ENCODE measurements at places on chromosomes 16 and 17. TPM values are rescaled to one million over a fixed set of nuclear protein-coding genes. Genes with fewer than 3 reads are reported as not detected.

DNA sequence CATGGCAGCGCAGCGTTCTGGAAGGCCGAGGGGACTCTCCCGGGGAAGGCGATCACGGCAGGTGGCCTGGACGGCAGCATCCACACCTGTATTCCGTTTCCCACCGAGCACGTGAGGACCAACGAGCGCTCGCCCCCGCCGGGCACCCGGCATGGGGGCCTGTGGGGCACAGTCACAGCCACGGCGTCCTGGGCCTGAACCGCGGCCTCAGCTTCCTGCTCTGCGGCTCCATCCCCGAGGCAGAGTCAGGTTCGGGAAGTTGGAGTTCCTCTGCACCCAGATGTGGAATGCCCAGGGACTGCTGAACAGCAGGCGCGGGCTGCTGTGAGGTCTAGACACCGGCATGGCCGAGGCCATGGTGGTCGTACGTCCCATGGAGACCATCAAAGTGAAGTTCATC is 1713.9 kb downstream of the TP53TG3F start:
- H3K27ac ChIP-seq: no peak overlapping the region
- H3K27me3 ChIP-seq: no peaks in the 10 kb centered on the region
- DNase-seq: peak; percentile 50
- H3K4me3 ChIP-seq: no peak overlapping the region

Gene DNAH3
- not detected for total RNA-seq

- no peak for DNase-seq
- no peaks in the 10 kb centered on the region for H3K27me3 ChIP-seq
- H3K27ac ChIP-seq: no peak overlapping the region
- no peak overlapping the region for H3K4me3 ChIP-seq
- H3K36me3 ChIP-seq: no peaks in the 10 kb centered on the region
These were observed 3.8 kb upstream of the DHX8 start for GRCh38 chr17:43479948-43480347.

- peak overlapping the region; percentile 65 for H3K4me3 ChIP-seq
- peak overlapping the region; percentile 20 for H3K27ac ChIP-seq
- no peaks in the 10 kb centered on the region for H3K4me1 ChIP-seq
- no peaks in the 10 kb centered on the region for H3K27me3 ChIP-seq
These were observed 57.3 kb downstream of the RAP1GAP2 start for GRCh38 chr17:2853283-2854142.

Gene SLC9A5
- total RNA-seq: 1.7 TPM

DNA sequence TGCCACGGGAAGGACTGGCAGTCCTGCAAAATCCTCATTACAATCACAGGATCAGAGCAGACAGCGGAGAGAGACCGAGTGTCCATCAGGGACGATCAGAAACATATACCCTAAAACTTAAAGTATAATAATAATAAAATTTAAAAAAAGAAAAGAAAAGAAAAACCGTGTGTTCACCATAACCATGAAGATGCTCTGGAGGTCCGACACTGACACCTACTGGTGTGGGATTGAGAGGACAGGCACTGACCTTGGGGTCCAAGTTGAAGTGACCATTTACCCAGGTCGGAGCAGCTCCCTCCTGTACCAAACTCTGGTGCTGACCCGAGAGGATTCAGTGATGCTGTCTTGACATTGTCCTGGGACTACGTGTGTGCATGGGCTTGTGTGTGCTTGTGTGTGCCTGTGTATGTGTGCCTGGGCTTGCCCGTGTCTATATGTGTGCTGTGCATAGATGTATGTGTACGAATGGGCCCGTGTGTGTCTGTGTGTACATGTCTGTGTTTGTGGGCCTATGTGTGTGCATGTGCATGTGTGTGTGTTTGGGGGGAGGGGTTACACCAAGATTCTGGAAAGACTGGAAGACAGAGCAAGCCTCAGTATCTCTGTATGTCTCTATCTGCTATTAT is 10.0 kb upstream of the CD300LD start:
- H3K27me3 ChIP-seq: no peaks in the 10 kb centered on the region
- no peak overlapping the region for H3K4me3 ChIP-seq
- no peaks in the 10 kb centered on the region for H3K36me3 ChIP-seq
- no peaks in the 10 kb centered on the region for H3K4me1 ChIP-seq
- no peak overlapping the region for H3K27ac ChIP-seq

GRCh38 chr16:53743149-53743566 is 39.2 kb downstream of the FTO start:
- peaks cover 3% of the 10 kb centered on the region for H3K4me1 ChIP-seq
- H3K36me3 ChIP-seq: no peaks in the 10 kb centered on the region
- no peak overlapping the region for H3K27ac ChIP-seq

GRCh38 chr17:38898812-38899348 is 26.5 kb upstream of the LASP1NB start:
- no peak overlapping the region for H3K4me3 ChIP-seq
- DNase-seq: peak; percentile 64
- H3K27me3 ChIP-seq: no peaks in the 10 kb centered on the region
- no peak overlapping the region for H3K27ac ChIP-seq
- no peaks in the 10 kb centered on the region for H3K36me3 ChIP-seq

- H3K4me1 ChIP-seq: no peaks in the 10 kb centered on the region
- no peaks in the 10 kb centered on the region for H3K36me3 ChIP-seq
- H3K4me3 ChIP-seq: no peak overlapping the region
- DNase-seq: no peak
These were observed 94.2 kb downstream of the HELZ start for GRCh38 chr17:67150826-67151225.

DNA sequence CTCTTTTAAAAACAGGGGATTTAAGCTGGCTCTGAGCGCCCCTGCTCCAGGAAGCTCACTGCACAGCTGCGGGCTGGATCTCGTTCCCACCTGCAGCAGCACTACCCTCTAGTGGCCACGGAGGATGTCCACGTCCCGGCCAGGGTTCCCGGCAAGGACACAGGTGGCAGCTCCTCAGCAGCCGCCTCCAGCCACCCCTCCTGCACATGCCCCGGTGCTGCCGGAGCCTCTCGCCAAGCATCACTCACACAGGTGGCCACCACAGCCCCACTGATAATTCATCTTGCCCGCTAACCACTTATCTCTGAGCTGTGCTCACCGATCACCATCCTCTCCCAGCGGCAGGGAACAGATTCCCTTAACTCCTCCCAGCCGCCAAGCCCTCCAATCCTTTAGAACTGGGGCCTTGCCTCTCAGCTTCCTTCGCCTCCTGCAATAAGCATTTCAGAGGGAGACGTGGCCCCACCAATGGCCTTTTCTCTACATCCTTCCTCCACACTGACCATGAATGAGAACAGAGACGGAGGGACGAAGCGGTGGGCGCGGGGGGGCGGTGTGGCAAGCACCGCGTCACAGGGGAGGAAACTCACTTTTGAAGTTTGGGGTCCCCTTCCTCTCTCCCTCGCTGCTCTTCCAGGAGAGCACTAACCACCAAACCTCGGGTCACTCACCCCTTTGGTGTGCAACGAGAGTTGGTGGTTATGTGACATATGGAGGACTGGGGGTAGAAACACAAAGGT is 222.1 kb downstream of the RBFOX3 start:
- no peak overlapping the region for H3K4me3 ChIP-seq
- H3K4me1 ChIP-seq: no peaks in the 10 kb centered on the region
- H3K27ac ChIP-seq: no peak overlapping the region
- no peaks in the 10 kb centered on the region for H3K27me3 ChIP-seq
- no peaks in the 10 kb centered on the region for H3K36me3 ChIP-seq

Gene ZNF23
- 10.0 TPM for total RNA-seq

DNA sequence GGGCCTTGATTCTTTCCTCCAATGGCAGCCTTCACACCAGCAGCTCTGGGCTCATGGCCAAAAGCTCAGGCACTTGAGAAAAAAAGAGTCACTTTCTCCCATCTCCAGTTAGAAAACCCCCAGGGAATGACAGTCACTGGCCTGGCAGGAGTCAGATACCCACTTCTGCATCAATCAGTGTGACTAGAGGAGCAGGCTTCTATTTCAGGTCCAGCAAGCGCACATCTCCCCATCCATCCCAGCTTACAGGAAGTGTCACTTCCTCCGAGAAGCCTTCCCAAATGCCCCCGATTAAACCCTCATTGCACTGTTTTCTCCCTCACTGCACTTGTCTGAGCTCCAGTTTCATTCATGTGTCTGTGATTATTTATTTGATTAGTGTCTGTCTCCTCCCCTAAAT is 30.4 kb upstream of the CCL1 start:
- H3K27me3 ChIP-seq: no peaks in the 10 kb centered on the region
- DNase-seq: no peak
- no peaks in the 10 kb centered on the region for H3K4me1 ChIP-seq
- H3K4me3 ChIP-seq: no peak overlapping the region
- H3K27ac ChIP-seq: no peak overlapping the region

- no peak overlapping the region for H3K27ac ChIP-seq
- no peak for DNase-seq
- H3K27me3 ChIP-seq: no peaks in the 10 kb centered on the region
- no peaks in the 10 kb centered on the region for H3K4me1 ChIP-seq
- H3K36me3 ChIP-seq: no peaks in the 10 kb centered on the region
- no peak overlapping the region for H3K4me3 ChIP-seq
These were observed 22.8 kb downstream of the CRISPLD2 start for GRCh38 chr16:84842516-84843148.

GRCh38 chr17:81934098-81934757 is 2.9 kb downstream of the PYCR1 start:
- no peaks in the 10 kb centered on the region for H3K4me1 ChIP-seq
- H3K4me3 ChIP-seq: no peak overlapping the region
- peak; percentile 46 for DNase-seq
- no peaks in the 10 kb centered on the region for H3K27me3 ChIP-seq
- H3K27ac ChIP-seq: no peak overlapping the region

DNA sequence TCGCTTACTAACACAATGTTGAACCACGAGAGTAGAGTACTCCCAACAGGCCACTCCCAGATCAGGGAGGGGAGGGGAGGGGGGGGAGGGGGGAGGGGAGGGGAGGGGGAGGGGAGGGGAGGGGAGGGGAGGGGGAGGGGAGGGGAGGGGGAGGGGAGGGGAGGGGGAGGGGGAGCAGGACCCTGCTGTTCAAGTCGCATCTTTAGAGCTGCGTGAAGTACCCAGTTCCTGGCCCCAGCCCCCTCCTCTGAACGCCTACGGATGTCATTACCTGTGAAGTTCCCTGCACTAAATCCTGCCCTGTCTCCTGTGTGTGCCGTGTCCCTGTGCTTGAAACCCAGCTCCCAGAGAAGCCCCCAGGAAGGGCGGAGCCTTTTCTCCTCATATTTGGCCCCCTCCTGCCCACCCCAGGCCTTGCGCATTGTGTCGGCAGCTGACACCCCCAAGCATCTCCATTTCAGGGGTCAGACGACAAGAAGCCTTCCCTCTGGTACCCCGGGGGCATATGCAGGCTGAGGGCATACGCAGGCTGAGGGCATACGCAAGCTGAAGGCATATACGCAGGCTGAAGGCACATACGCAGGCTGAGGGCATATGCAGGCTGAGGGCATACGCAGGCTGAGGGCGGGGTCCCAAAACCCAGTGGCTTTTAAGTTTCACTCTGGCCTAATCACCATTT is 330.2 kb downstream of the C16orf95 start:
- H3K27me3 ChIP-seq: no peaks in the 10 kb centered on the region
- no peak for DNase-seq
- no peaks in the 10 kb centered on the region for H3K4me1 ChIP-seq
- H3K27ac ChIP-seq: no peak overlapping the region
- no peaks in the 10 kb centered on the region for H3K36me3 ChIP-seq
- no peak overlapping the region for H3K4me3 ChIP-seq

DNA sequence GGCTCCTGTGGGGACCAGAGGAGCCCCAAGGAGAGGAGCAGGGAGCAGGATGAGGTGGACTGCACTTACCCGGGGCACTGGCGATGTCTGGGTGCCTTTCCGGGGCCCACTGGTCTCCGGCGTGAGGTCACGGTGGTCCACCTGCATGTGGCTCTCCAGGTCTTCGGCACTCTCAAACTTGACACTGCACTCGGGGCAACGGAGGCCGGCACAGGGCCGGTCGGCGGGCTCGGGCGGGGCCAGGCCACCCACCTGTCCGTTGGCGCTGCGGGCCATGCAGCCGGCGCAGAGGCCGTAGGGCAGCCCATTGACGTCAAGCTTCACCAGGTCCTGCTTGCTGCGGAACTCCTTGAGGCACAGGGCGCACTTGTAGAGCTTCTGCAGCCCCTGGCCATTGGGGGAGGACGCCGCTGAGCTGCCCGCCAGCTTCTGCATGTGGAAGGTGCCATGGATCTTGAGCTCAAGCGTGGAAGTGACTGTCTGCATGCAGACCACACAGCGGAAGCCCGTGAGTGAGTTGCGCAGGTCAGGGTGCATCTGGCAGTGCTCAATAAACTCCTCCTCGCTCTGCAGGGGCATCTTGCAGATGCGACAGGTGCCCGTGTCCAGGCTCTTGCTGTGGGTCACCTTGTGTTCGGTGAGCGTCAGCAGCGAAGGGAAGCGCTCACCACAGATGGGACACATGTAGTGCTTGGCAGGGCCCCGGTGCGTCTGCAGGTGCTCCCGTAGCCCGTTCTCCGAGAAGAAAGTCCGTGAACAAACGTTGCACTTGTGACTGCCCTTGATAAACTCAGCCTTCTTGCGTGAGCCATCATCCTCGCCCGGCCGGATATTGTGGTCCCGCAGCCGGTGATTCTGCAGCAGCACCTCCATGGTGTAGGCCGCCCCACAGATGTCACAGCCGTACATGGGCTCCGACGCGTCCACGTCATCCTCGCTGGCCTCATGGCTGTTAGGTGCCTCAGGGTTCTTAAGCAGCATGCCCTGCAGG is 220.0 kb downstream of the ZNF423 start:
- no peaks in the 10 kb centered on the region for H3K27me3 ChIP-seq
- no peak for DNase-seq
- H3K36me3 ChIP-seq: no peaks in the 10 kb centered on the region
- no peak overlapping the region for H3K4me3 ChIP-seq
- no peak overlapping the region for H3K27ac ChIP-seq

DNA sequence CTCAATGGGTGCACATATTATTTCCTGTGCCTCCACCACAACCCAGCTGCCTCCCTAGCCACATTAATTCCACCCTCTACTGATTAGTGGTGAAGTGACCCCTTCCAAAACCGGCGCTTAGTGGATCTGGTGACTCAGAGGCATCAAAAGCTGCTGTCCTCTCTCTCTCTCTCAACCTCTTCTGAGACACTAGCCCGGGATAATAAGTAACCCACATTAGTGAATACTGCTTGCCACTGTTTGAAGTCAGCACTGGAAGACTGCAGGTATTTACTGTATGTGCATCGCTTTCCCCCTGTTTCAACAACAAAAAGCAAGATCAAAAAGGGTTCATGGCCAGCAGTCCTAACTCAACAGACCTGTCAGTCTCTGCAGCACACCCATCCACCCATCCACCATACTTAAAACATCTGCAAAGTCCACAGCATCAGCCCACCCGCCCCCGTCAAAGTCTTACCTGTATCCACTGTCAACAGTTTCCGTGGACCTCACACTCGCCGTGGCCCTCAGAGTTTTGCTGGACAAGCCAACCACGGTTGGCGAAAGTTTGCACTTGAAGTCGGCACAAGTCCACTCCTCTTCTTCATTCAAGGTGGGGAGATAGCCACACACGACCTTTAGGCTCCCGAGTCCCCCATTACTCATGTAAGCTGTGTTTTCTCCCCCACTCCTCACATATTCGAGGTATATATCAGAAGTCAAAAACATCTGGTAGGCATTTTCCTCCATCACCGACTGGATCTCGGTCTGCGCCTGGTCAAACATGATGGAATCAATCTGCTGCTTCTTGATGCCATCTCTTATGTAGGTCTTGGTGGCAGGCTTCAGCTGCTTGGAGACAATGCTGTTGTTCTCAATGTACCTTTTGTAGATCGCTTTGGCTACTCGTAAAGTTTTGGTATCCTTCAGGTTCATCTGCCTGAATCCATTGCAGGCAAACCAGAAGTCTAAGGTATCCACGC is 3.8 kb downstream of the AXIN2 start:
- H3K27me3 ChIP-seq: no peaks in the 10 kb centered on the region
- DNase-seq: no peak
- H3K4me3 ChIP-seq: no peak overlapping the region
- no peak overlapping the region for H3K27ac ChIP-seq

GRCh38 chr17:27489045-27489715 is 32.9 kb downstream of the KSR1 start:
- no peaks in the 10 kb centered on the region for H3K4me1 ChIP-seq
- H3K4me3 ChIP-seq: no peak overlapping the region
- DNase-seq: peak; percentile 89
- no peak overlapping the region for H3K27ac ChIP-seq

Data from aorta (tissue), 5 donors.